ENCODE measurements at places on chromosomes 16 and 17.

DNA sequence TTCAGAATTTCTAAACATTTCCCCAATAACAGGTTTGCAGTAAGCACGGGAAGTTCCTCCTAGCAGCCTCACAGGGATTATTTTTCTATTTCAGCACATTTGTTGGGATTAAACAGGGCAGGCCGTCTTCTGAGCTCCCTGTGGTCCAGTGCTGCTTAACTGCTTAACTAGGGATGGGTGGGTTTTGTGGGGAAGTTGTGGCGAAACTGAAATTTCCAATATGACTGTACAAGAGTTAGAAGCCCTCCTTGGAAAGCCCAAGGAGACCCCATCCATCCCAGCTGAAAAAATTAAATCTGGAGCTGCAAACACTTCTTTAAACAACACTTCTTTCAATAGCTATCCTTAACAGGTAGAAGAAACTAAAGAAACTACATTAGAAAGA lies 22.2 kb downstream of the FAM117A start:
- no peak for DNase-seq

- no peak for DNase-seq
Measured at GRCh38 chr17:602436-602835, 112.2 kb downstream of the VPS53 start.

GRCh38 chr16:12318661-12319427 lies 342.3 kb downstream of the SNX29 start:
- DNase-seq, result no peak

- no peak for DNase-seq
Measured at GRCh38 chr16:53156516-53156915, 101.7 kb downstream of the CHD9 start.

DNA sequence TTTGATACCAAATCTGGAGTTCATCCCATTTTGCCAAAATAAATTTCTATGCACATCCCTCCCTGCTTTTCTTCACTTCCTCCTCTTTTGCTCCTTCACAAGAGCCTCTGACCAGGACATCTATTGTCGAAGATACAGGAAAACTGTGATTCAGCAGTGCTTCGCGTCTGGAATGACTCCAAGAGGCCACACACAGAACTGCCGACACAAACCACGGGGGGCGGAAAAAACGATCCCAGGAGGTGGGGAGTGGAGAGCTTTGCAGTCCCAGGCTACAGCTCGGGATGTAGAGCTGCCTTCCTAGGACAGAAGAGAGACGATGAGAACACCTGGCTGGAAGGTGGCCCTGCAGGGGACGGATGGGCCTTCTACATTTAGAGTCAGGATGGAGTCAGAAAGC lies 102.8 kb downstream of the XYLT1 start:
- DNase-seq, result no peak

DNA sequence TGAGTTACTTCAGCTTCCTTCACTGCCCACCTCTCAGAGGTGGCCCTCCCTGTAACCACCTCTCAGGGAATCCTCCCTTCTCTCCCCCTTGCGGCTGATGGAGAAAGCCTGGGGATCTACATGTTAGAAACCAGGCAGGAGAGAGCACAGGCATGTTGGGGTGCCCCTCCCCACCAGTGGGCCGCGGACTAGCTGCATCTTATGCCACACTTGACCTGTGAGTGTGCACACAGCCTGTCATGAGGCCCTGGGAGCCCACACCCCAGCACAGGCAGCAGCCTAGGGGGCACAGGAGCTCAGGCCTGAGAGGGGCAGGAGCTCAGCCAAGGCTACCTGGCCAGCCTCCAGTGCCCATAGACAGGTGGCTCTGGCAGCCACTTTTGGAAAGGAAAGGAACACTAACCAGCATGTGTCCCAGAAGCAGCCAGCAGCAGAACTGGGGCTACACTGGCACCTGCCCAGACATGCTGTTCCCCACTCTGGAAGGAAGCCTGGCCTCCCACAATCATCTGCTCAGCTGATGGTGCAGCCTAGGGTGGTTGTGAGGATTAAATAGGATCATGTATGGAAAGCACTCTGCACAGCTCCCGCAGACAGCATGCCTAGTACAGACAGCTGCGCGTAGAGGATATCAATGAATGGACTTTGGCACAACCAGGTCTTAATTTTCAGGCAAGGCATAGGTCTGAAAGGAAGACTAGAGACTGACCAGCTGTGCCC lies 60.5 kb downstream of the TMEM132E start:
- no peak for DNase-seq

GRCh38 chr17:78986649-78987328 lies 7.1 kb upstream of the LGALS3BP start:
- no peak for DNase-seq

DNA sequence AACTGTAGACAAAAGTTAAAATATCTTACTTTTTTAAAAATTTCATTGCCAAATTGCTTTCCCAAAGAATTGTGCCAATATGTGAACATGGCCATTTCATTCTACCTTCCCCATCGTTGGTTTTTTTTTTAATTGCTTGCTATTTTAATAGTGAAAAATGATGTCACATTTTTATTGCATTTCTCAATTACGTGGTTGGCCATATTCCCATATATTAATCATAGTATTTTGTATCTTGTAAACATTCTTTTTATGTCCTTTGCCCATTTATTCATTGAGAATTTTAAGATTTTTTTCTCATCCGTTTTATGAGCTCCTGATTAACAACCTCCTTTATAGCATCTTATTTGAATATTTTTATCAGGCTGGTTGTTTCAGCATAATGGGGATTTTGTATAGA lies 7.2 kb downstream of the OMG start:
- DNase-seq, result no peak
